GM12878 (cell line): ENCODE measurements at places on chromosomes 11 and 22. TPM values are rescaled to one million over a fixed set of nuclear protein-coding genes. Genes with fewer than 3 reads are reported as not detected.

The CBX6 gene
- total RNA-seq, result 135 and 142 TPM in 2 replicates

The POLD3 gene
- total RNA-seq, result 36.4 and 39.2 TPM in 2 replicates

The DBX1 gene
- not detected in 2 replicates for total RNA-seq

The C1QTNF4 gene
- total RNA-seq, result not detected in 2 replicates

The KCNJ5 gene
- not detected in 2 replicates for total RNA-seq

The SCN3B gene
- total RNA-seq, result not detected in 2 replicates

The SLC7A4 gene
- total RNA-seq, result 0.11 and 0.21 TPM in 2 replicates

- DNase-seq, result no peak
These were observed 15.6 kb downstream of the LRRC32 start for GRCh38 chr11:76654980-76655379.

DNA sequence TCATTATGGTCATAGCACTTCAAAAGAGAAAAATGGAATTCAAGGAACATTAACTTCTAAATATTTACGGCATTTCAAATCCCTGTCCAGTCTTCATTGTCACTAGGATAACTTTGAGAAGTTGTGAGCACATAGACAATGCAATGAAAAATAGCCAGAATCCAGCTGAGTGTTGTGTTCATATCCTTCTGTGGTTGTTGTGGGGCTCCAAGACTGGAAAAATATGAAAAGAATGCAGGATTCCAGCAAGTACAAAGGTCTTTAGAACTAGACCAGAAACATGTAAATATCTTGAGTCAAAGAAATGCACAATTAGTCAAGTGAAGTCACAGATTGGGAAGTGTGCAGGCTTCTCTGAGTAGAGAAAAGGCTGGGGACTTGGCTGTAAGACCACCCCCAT, 68.7 kb downstream of the WT1 start:
- DNase-seq, result no peak

GRCh38 chr22:37979782-37980181, 4.6 kb downstream of the SOX10 start:
- DNase-seq, result no peak

DNA sequence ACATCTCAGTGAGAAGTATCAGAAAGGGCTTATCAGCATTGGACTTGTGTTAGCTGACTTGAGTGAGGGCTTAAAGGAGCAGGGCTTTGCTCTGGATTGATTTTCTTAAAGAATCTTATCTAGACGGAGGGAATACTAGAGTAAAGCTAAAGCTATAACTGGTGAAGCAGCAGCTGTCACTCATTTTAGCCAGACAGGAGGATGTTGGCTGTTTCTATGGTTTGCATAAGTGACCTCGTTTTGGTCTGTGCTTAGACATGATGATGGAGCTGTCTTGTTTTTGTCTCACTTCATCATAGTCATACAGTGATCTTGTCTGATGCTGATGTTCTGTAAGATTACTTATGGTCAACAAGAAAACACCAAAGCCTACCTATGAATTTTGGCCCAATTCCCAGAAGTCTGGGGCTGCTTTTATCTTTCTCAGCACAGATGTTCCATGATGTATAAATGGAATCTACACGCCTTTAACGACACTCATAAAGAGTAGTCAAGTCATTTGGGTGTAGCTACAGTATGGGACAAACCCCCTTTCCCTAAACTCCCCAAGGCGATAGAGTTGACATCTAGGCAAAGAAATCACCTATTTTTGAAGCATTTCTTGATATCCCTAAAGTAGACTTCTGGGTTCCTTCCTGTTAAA, 77.5 kb upstream of the UCP3 start:
- DNase-seq, result no peak

- DNase-seq, result peak; percentile 88
These were observed 20.5 kb downstream of the MRE11 start for GRCh38 chr11:94472916-94473799.

- no peak for DNase-seq
These were observed 37.5 kb downstream of the SMCO4 start for GRCh38 chr11:93505703-93506102.

DNA sequence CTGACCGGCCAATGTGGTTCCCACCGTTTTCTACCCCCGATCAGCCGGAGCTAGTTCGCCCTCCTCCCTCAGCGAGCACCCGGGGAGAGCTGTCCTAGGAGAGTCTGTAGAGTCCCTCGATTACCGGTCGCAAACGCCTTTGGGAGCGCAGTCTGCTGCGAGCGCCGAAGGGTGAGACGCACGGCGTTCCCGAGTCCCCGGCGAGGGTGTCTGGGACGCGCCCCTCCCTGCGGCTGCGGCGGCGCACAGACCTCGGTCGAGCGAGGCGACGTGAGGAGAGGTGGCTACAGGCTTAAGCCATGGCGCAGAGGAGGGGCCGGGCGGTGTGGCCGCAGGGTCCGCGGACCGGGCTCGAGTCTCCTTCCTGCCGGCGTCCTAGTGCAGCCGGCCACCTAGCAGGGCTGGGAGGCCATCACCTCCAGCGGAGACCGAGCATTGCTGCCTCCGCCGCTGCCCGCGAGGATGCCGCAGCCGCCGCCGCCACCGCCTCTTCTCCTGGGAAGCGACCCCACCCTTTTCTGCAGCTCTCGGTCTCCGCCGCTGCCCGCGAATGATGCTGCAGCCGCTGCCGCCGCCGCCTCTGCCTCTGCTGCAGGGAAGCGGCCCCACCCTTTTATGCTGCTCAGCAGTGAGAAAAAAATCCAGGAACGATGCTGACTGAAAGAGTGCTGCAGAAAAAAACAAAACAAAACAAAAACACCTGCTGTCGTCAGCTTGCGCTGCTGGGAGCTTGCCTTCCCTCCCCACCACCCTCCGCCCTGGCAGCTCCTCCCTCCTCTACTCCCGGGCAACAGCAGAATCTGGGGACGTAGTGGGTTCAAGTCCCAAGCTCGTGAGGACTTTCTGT, at the start of gene MAP6:
Gene MAP6, minus strand, starts transcription at position 588 of the 847 bp plus-strand sequence. CDS start 669 bp downstream, outside the sequence.
- no peak for DNase-seq

DNA sequence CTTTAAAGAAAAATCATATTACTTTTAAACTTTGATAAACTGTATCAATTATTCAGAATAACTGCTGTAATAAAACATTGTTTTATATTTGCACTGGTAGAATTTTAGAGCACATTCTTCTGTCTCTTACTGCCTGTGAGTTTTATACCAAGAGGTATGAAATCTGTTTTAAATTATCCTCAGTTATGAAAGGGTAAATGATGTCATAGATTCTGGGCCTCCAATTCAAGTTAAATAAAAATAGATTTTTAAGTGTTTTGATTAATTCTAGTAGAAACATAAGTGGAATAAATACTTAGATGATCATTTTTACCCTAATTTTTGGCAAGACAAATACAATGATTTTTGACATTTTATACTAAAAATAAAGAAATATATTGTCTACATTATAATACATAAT, 93.0 kb downstream of the GUCY1A2 start:
- no peak for DNase-seq

DNA sequence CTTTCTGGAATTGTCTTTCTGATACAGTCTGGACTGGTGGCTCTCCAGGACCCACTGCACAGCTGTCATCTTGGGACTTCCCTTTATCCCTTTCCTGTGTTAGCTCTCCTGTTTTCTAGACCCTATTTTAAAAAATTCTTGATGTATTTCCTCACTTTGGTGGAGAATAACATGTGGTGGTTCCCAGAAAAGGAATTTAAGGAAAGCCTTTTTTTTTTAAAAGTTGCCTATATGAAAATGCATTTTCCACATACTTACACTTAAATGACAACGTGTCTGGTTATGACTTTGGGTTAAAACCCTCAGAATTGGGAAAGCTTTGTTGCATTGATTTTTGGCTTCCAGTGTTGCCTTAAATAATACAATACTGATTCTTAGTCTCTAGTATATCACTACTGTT, 400.7 kb downstream of the TMEM135 start:
- no peak for DNase-seq

DNA sequence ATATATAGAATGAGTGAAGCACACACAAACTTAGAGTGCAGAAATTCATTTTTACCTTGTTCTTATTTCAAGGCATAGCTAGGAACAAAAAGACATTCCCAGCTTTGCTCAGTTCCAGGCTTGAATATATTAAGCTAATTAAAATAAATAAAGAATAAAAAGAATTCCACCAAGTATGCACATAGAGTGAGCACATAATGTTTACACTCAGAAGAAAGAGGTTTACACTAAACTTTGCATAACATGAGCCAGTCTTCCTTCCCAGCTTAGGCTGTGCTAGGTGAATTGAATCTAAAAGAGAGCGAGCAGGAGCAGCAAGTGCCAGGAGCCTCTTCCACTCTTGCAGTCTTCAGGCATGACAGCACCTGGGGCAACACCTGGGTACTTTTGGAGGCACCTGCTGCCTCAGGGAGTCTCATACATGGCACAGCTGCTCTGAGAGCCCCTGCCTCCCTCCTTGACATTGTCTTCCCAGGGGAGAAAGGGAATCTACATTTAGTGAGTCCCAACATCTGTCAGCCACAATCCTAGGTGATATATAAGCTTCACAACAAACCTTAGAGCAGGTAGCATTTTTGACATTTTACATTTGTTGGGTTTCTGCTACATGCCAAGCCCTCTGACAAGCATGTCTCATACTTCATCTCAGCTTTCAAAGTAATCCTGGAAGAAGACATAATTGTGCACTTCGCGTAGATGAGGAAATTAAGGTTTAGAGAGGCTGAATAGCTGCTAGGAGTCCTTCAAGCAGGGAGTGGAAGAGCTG, 732.7 kb upstream of the TENM4 start:
- DNase-seq, result no peak

GRCh38 chr11:123188508-123189165, 6.4 kb downstream of the CLMP start:
- DNase-seq, result no peak

GRCh38 chr22:49847751-49848689, 5.6 kb upstream of the ZBED4 start:
- no peak for DNase-seq

GRCh38 chr11:106311531-106312230, 234.2 kb downstream of the AASDHPPT start:
- no peak for DNase-seq

DNA sequence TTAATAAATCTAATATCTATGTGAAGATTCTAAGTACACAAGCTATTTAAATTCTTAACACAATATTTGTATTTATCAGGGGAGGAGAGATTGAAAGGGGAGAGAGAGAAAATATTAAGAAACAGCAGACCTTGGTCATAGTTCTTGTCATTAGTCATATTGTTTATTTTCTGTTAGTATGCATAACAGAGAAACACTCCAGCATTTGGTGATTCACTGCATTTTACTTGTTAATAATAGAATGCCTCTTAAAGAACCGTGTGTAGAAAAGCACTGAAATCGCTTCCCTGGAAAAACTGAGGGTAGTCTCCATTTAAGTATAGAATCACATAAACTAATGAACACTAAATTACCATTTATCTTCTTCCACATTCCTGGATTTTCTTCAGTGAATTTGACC, 122.7 kb upstream of the TRPC6 start:
- no peak for DNase-seq
